ENCODE measurements at places on chromosomes 2 and 18.

DNA sequence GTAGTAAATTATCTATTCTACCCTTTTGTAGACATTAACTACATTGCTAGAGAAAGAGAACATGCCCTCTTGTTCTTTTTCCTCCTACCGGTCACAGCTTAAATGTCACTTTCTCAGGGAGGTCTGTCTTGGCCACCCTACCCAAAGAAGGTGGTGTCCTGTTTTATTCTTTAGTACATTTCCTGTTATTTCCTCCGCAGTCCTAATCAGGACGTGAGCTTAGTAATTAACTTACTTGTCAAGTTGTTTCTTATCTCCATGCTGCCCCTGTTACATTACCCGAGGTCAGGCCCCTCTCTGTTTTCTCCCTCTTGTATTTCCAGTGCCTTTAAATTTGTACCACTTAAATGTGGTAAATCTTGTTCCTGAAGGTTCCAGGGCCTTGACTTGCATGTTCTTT lies 73.7 kb upstream of the RMDN2 start:
- DNase-seq: no peak

DNA sequence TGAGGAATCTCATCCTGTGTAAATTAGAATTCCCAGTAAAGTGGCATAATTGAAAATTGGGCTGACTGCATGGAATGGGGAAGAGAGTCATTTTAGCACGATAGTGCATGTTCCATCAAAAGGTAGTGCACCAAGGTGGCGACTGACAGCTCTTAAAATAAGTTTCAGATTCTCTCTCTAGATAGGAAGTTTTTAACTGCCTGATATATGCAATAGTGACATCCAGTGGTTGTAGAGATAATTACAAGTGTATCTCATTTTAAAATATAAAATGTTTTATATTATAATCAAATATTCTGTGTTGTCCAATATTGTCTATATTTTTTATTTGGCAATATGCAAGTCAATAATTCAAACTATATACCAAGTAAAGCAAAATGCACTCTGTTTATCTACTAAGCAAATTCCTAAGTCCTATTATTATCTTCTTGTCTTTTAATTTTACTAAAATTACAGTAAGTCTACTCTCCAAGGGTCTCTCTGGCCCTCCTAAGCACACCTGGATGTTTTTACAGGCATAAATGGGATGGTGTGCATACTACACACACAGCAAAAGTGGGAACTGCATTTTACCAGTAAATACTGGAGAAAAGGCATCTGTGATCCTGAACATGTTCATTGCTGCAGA lies 397.7 kb upstream of the HNRNPA3 start:
- peak; percentile 91 for DNase-seq

DNA sequence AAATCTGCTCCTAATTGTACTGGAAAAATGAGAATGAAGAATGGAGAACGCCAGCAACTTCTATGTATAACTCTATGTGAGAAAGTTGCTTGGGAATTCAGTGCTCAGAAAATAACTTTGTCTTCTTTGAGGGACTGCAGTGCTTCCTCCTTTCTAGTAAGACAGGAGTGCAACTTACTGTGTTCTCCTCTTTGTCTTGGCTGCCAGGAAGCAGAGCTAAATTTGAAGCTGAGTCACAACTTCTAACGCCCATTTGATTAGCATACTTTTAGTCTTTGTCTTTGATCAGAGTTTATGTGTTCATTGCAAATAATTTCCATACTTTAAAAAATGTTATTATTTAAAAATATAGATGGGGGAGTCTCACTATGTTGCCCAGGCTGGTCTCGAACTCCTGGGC lies 6.6 kb downstream of the ARHGAP25 start:
- DNase-seq: peak; percentile 73

DNA sequence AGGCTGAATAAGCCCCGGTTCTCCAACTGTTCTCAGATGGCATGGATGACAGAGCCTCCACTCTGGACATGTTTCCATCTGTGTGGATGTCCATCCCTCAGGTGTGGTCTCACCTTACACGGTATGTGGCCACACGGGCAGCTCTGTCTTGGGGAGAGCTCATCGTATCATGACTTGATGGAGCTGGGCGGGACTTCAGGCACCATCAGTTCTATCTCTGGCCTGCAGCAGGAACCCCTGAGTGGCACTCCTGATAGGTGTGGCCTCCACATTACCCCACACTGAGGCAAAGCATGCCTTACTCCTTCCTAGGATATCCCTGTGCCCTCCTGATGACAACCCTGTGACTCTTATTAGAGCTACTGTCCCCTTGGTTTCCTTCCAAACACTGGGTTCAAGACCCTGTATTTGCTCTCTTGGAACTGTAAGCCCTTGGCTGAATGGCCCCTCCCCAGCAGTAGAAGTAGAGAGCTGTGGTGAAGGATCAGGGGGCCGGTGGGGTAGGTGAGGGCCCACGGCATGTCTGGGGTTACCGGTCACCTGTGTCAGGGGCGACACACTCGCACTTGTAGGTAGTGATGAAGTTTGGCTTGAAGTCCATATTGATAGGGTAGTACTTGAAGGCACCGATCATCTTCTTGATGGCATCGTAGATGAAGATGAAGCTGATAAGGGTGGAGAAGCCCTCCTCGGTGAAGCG lies 48.2 kb downstream of the MTHFD2 start:
- DNase-seq: no peak

- no peak for DNase-seq
Observed at GRCh38 chr2:115160531-115161080, 718.2 kb downstream of the DPP10 start.

- DNase-seq: no peak
Observed at GRCh38 chr18:48575301-48575657, 36.4 kb downstream of the CTIF start.

GRCh38 chr2:232026910-232027309 lies 65.4 kb downstream of the DIS3L2 start:
- DNase-seq: no peak

DNA sequence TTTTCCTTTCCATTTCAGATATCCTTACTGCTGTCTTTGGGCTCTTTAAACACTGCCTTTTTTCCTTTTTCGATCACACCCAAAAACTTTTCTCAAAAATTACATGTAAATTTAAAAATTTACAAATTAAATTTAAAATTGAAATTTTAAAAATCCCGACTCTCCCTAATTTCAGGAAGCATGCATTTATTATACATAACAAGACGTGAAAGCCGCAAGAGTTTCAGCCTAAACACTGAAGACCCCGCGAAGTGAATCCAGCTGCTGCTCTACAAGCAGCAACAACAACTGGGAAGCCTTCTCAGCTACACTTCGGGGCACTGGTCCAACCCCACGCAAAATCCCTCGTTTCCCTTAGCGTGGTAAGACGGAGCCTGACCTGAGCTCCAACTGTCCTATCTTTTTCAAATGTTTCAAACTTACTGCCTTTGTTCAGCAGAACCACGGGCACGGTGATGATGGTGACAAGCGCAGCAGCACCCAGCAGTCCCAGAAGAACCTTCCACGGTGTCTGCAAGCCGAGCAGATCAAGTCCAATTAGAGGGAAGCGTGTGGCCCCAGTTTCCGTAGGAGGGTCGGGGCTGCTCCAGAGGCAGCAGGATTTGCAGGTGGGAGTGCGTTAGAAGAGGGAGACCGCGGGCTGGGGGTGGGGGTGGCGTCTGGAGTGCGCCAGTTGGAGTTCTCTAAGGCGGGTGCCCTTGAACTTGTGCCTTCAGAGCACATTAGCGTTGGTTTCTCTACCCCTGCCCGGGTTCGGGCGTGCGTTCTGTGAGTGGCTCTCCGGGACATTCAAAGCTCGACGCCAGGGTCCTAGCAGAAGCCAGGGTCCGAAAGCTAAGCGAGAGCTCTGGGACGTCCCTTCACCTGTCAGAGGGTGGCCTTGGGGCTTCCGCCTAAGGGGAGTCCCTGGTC lies 783 bp downstream of the DPP4 start:
- no peak for DNase-seq

- no peak for DNase-seq
Observed at GRCh38 chr2:169086893-169087467, 17.6 kb downstream of the DHRS9 start.

DNA sequence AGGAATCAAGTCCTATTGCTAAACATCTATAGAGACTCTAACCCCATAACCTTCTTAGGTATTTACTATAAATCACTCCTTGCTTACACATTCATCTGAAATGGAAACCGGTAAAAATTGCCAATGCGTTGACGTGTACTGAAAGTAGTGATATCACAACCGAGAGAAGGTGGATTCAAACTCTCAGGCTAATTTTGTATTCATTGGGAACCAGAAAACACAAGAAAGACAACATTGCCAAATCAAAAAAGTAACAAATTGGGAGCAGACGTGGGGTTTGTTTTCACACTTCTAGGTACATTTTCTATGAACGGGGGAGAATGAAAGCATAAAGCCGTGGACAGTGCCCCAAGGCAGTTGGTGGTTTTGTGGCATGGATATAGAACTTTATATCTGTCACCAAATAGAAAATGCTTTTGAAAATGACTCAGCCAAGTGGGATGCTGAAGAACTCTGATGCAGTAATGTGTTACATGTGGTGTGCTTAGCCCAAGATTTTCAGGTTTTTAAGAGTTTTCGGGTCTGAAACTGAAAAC lies 155.1 kb upstream of the RASGRP3 start:
- no peak for DNase-seq

- DNase-seq: no peak
Observed at GRCh38 chr2:109271920-109272319, 142.9 kb downstream of the SH3RF3 start.

DNA sequence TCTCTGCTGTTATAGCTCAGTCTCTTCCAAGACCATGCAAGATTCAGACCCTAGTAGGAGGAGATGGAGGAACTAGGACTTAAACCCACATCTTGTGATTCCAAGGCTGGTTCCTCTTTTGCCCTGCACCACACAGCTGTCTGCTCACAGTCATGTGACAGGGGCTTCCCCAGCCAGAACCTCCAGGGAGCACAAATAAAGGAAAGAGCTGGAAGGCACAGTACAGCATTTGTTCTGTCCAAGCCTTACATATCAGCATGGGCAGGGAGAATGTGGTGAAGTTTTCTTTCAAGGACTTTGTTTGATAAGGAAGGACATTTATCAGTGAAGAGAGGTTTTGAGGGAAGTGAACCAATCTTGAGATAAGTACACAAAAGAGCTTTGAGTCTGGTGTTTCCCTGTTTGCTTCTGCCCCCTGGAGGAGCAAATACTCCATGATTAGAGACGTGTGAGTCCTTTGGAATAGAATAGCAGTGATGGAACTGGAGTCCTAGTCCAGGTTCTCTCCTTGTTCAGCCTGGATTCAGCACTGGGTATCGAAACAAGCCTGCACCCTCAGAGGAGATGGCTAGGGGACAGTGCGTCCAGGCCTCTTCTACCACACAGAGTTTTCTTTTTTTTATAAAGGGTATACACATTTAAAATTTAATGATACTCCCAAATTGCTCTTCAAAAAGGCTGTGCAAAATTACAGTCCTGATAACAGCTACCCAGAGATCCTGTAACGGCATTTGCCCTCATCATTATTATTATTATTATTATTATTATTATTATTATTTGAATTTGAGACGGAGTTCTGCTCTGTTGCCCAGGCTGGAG lies 24.6 kb upstream of the CASP10 start:
- DNase-seq: peak; percentile 91

- DNase-seq: no peak
Observed at GRCh38 chr2:40480073-40480472, 28.2 kb upstream of the SLC8A1 start.

GRCh38 chr2:173238385-173238784 lies 116.3 kb upstream of the CDCA7 start:
- DNase-seq: no peak

DNA sequence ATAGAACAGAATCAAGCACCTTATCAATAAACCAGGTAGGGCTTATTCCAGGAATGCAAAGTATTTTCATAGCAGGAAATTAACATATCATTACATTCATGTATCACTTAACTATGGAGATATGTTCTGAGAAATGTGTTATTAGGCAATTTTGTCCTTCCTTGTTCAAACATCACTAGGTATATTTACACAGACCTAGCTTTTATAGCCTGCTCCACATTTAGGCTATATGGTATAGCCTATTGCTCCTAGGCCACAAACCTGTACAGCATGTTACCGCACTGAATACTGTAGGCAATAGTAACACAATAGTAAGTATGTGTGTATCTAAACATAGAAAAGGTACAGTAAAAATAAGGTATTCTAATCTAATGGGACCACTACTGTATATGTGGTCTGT lies 82.8 kb upstream of the KCTD1 start:
- no peak for DNase-seq

- no peak for DNase-seq
Observed at GRCh38 chr2:205714058-205714776, 31.9 kb downstream of the NRP2 start.

GRCh38 chr2:221810245-221810644 lies 238.1 kb upstream of the EPHA4 start:
- DNase-seq: no peak

- no peak for DNase-seq
Observed at GRCh38 chr2:150617351-150617978, 130.0 kb upstream of the RND3 start.

- no peak for DNase-seq
Observed at GRCh38 chr2:20584399-20585358, 66.2 kb downstream of the HS1BP3 start.

DNA sequence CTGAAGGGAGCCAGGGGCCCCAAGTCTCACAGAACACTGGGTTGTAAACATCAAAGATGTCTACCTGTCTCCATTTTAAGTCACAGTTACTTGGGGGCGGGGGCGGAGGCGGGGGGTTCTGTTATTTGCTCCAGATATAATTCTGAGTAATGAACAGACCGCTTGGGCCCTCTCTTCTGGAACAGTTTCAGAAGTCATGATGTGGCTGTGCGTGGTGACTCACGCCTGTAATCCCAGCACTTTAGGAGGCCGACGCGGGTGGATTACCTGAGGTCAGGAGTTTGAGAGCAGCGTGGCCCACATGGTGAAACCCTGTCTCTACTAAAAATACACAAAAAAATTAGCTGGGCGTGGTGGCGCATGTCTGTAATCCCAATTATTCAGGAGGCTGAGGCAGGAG lies 157.9 kb upstream of the APCDD1 start:
- no peak for DNase-seq

GRCh38 chr2:3610415-3610814 lies 15.5 kb downstream of the COLEC11 start:
- no peak for DNase-seq

DNA sequence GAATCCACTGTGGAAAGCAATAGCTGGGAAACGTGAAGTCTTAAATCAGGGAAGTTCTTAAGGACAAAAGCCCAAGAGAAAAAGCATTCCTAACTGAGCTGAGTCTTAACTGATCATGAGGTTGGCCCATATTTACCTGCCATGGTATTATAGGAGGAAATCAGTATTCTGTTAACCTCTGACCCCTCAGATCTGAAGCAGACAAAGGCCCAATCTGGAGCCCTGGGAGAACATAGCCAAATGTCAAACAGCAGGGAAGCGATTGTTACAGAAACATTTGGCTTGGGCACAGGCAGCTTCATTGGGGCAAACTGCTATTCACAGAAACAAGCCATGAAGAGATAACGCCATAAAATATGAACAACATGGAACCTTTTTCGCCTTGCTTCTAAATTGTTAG lies 18.8 kb downstream of the EPHA4 start:
- no peak for DNase-seq
